ENCODE measurements at places on chromosomes 12 and 14. TPM values are rescaled to one million over a fixed set of nuclear protein-coding genes. Genes with fewer than 3 reads are reported as not detected.

MYF6 gene
- total RNA-seq: not detected

DNA sequence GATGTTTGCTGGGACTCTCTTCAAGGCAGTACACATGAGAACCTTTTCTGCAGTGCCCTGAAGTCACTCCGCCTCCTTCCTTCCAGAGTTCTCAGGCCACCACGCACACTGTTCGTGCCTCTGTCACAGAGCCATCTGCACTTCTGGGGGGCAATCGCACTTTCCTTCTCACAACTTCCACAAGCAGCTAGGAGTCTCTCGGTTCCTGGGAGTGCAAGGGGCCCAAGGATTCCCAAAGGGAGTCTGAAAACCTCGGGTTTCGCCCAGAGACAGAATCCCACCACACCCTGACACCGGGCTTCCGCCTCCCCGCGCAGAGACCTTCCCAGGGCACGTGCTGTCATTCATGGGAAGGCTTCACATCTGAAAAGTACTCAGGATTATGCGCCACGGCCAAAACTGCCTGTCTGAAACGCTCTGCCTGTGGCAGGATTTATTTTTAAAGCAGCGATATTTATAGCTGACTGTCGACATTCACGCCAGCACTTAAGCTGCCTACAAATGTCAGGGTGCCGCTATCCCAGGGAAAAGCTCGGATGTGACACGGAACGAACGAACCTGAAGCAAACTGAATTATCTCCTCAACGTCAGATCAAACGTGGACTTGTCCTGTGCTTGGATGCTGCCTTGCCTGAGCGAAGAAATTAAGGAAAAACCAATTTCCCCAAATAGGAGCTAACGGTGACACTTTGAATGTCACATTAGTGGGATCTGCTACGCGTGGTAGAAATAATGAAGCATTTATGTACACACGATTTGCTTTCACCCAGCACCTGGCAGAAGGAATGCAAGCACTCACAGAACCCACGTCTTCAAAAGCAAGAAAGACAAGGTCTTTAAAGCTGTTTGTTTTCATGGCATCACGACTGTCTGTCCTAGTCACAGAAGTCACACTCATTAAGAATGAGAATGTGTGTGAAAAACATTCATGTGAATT, 154.0 kb downstream of the PIWIL1 start:
- no peaks in the 10 kb centered on the region for H3K4me1 ChIP-seq
- H3K36me3 ChIP-seq: no peaks in the 10 kb centered on the region
- no peak overlapping the region for H3K27ac ChIP-seq
- H3K27me3 ChIP-seq: no peaks in the 10 kb centered on the region
- DNase-seq: no peak

DNA sequence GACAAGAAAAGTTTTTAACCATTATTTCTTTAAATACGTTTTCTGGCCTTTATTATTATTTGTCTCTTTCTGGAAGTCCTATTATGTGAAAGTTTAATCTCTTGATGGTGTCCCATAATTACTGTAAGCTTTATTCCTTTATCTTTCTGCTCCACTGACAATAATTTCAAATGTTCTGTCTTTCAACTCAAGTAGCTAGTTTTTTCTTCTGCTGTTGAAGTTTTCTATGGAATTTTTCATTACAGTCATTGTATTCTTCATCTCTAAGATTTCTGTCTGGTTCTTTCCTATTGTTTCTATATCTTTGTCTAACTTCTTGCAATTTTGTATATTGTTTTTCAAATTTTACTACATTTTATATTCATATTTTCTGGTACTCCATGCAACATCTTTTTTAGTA, 173.6 kb upstream of the MGAT4C start:
- no peaks in the 10 kb centered on the region for H3K4me1 ChIP-seq
- no peaks in the 10 kb centered on the region for H3K27me3 ChIP-seq
- H3K4me3 ChIP-seq: no peak overlapping the region
- no peak for DNase-seq
- no peaks in the 10 kb centered on the region for H3K36me3 ChIP-seq

DNA sequence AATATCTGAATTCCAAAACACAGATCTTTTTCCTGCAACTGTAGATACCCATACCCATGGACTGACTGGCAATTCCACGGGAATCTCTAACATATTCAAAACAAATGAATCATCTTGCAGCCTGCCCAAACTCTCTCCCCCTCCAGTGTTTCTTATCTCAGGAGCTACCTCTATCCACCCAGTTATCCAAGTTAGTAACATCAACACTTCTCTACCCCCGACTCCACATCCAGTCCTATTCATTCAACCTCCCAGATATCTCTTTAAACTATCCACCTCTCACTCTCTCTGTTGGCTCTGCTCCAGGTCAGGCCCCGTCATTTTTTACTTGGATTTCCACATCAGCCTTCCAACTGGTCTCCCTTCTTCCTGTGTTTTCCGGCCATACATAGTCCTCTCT, 6.7 kb upstream of the KCNH5 start:
- H3K36me3 ChIP-seq: no peaks in the 10 kb centered on the region
- no peak overlapping the region for H3K4me3 ChIP-seq
- no peak overlapping the region for H3K27ac ChIP-seq
- DNase-seq: no peak
- H3K4me1 ChIP-seq: no peaks in the 10 kb centered on the region

DNA sequence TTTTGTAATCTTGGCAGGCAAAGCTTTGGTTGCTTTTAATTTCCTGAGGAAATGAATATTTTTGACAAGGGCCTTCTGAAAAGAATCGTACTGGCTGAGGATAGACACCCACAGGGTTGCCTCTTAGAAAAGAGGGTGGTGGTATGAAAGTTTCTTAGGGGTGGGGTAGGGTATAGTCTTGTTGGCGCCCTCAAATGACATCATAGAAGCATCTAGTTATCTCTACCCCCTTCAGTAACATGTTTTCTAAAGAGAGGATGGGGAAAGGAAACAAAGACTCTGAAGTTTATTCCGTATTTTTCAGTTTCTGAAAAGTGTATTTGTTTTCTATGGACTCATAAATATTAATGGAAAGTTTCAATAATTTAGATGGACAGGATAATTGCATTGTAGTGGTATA, 13.7 kb downstream of the PRKCH start:
- DNase-seq: no peak
- peak overlapping the region; percentile 68 for H3K4me3 ChIP-seq
